Thoracic aorta (tissue), 2 donors: ENCODE measurements at places on chromosomes 11 and 22.
A peak's percentile ranks its signal among the peaks of the same experiment; 100 is the strongest.

- DNase-seq = no peak
Measured at GRCh38 chr11:17603056-17603825, 56.2 kb downstream of the OTOG start.

GRCh38 chr22:38148245-38148644, 33.4 kb downstream of the PLA2G6 start:
- no peak for DNase-seq

DNA sequence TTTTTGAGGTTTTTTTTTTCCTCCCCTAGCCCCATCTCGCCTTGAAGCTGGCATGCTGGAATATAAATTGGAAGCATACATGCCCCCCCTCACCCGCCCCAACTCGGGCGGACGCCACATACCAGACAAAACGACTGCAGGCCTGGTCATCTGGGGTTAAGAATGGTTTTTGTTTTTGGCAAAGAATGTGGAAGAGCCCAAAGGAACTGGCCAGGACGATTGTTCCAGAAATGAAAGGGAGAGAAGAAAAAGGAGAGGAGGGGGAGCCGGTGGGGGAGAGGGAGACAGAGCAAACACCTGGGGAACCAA, 25.0 kb downstream of the MN1 start:
- no peak for DNase-seq

DNA sequence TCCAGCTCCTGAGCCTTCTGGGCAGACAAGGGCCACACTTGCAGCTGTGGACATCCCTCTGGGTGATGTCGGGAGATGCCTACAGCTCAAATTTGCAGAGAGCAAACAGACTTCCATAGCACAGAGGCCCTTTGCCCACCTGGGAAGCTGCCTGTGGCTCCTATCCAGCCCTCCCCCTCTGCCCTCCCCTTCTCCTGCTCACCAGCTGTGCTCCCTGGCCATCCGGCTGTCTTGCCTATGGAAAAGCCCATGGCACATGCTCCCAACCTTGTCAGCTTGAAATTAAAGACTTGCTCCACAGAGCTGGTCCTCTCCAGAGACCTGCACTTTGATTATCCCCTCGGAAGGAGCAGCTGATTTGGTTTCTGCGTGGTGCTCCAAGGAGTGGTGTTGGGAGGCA, 118.9 kb upstream of the NECTIN1 start:
- DNase-seq = no peak

- DNase-seq = no peak
Measured at GRCh38 chr11:111629499-111629898, 27.2 kb downstream of the SIK2 start.

GRCh38 chr22:31148953-31149627, 8.8 kb upstream of the PLA2G3 start:
- DNase-seq = no peak

GRCh38 chr22:35882211-35883030, 146.2 kb downstream of the RBFOX2 start:
- no peak for DNase-seq

DNA sequence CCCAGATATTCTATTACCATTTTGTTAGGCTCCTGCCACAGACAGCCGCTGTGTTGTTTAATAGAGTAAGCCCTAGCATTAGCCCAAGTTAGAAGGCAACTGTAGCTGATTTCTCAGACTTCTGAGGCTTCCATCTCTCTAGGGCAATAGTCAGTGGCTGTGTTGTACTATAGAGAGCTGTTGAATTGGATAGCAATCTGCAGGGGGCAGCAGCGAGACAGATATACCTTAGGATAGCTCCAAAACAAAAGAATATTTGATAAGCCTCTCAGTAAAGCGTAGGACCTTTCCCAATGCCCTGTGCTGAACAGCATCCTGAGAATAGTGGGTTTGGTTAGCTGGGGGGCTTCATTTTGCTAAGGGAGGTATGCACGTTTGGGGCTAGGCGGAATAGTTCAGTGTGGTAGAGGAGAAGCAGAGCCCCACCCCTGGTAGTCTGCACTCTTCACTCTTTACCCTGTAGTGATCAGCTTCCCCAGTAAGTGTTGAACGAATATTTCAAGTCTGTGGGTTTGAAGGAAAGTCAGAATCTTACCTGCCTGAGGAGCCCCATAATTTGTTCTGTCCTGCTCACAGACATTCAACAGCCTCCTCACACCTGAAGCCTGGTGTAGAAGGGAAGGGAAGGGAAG, 515.1 kb downstream of the INSC start:
- no peak for DNase-seq

DNA sequence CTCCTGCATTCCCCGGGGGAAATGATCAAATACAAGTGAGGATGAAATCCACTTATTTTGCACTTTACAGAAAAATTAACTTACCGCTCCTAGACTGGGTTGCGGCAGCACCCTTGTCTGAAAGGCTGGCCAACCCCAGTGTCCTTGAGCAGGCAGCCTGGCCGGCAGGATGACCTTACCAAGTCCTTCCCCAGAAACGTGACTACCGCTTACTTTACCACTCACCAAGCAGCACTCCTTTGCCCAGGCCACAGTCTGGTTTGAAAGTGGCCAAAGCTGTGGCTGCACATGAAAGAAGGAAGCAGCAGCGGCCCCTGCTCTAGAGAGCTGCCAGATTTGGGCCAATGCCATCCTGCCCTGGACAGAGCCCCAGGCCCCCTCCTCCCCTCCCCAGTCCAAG, 20.3 kb downstream of the MYH9 start:
- no peak for DNase-seq

DNA sequence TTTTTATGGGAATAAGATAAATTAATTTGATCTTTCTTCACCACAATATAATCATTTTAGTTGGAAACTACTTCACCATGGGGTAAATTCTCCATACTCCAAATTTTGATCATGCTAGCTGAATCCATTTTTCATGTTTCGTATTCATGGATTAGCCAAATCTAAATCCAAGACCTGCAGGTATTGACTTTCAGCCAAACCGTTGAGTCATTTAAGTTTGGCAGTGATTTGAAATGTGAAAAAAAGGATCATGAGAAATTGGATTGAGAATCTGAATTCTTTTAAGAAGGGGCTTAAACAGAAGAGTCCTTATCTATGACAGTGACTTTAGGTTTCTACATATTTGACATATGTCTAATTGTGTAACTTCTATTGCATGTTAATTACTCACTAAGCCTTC, 5.3 kb downstream of the GAS2 start:
- DNase-seq = no peak

GRCh38 chr11:41714101-41714500, 254.6 kb upstream of the LRRC4C start:
- DNase-seq = no peak

- DNase-seq = no peak
Measured at GRCh38 chr22:21741790-21742189, 6.2 kb upstream of the YPEL1 start.

GRCh38 chr11:130947058-130947457, 30.8 kb upstream of the SNX19 start:
- DNase-seq = no peak

GRCh38 chr11:76512851-76513653, 68.2 kb downstream of the EMSY start:
- DNase-seq = no peak

- peak; percentile 19 for DNase-seq
Measured at GRCh38 chr11:87405843-87406242, 368.1 kb downstream of the TMEM135 start.

GRCh38 chr11:111388842-111389241, 9.8 kb upstream of the POU2AF1 start:
- DNase-seq = no peak

DNA sequence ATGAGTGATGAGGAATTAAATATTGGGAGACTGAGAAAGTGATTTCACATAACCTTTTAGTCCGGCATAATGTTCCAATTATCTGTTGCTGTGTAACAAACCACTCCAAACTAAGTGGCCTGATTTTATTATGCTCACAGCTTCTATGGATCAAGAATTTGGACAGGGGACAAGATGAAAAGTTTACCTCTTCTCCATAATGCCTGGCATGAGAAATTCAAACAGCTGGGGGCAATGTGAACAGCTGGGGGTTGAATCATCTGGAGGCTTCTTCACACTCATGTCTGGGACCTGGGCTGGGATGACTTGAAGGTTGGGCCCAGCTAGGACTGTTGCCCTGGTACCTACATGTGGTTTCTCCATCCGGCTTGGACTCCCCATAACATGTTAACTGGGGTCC, 99.4 kb upstream of the DRD2 start:
- DNase-seq = no peak

- DNase-seq = no peak
Measured at GRCh38 chr22:20523086-20523983, 15.9 kb downstream of the MED15 start.

- DNase-seq = no peak
Measured at GRCh38 chr11:111878385-111878848, 548 bp downstream of the FDXACB1 start.

- no peak for DNase-seq
Measured at GRCh38 chr22:40965936-40966725, 15.0 kb downstream of the RBX1 start.
